ENCODE measurements at places on chromosomes 13 and 19.

DNA sequence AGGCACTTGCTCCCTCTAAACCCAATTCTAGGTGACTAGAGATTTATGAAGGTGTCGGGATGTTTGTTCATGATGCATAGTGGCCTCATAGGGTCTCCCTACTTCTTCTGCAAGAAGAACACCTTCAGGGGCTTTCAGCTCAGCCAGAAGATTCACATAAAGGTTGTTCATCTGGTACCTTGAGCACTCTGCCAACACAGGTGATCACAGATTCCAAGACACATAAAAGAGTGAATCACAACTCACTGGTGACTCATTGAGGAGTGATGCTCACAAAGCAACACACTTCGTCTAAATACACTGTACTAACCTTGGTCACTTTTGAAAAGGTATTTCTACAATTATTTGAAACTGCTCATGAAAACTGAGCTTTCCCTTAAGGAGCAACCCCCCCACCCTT lies 6.8 kb upstream of the ZNF324 start:
- DNase-seq, result no peak

DNA sequence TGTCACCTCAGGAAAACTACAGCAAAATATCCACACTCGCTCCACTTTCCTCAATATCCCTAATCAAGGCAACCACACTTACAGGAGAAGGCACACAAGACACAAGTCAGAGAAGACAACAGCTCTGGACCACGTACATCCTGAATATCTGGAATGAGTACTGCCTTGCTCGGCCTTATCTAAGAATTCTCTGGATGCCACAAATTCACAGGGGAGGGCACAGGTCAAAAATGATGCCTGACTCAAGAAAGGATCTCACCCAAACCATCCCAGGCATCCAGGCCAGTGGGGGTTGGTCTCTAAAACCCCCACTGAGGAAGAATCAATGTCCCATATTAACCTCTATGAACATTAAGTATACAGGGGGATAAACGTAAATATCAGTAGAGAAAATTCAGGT lies 29.9 kb downstream of the ATP7B start:
- no peak for DNase-seq

GRCh38 chr13:23828086-23828485 lies 61.1 kb downstream of the MIPEP start:
- no peak for DNase-seq

DNA sequence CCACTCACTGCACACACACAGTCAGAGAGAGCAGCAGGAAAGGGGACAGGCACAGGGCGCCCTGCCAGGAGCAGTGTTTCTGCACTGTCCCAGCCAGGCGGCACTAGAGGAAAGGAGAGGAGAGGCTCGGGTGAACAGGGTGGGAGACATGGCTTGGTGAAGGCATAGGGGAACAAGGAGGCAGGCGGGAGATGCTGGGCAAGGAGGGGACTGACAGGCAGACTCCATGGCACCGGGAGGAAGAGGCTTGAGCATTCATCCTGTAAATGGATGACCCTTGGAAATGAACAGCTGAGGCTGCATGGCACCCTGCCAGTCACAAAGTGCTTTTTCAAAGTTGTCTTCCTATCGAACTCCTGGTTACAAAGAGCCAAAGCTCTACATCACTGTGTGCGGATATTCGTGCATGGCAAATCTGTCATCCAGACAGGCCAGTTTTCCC lies 22.4 kb downstream of the MED26 start:
- peak; percentile 78 for DNase-seq

DNA sequence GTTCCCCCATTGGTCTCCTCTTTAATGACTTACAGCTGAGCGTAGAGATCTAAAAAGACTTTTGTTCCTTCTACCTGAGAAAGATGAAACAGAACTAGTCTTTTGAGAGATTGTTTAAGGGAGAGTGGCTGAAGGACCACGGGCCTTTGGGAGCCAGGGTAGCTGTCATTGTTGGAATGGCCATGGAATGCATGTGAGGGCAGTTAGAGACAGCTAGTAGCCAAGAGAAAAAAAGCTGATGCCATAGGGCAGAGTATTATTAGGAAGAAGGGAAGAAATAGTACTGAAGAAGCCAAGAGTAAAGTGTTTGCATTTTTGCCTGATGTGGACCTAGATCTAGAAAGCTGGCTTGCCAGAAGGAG lies 5.6 kb downstream of the ZNF507 start:
- no peak for DNase-seq

- DNase-seq, result no peak
Observed at GRCh38 chr13:81446441-81446840, 1105.5 kb upstream of the SPRY2 start.

GRCh38 chr13:47835470-47836228 lies 165.4 kb downstream of the SUCLA2 start:
- DNase-seq, result no peak

DNA sequence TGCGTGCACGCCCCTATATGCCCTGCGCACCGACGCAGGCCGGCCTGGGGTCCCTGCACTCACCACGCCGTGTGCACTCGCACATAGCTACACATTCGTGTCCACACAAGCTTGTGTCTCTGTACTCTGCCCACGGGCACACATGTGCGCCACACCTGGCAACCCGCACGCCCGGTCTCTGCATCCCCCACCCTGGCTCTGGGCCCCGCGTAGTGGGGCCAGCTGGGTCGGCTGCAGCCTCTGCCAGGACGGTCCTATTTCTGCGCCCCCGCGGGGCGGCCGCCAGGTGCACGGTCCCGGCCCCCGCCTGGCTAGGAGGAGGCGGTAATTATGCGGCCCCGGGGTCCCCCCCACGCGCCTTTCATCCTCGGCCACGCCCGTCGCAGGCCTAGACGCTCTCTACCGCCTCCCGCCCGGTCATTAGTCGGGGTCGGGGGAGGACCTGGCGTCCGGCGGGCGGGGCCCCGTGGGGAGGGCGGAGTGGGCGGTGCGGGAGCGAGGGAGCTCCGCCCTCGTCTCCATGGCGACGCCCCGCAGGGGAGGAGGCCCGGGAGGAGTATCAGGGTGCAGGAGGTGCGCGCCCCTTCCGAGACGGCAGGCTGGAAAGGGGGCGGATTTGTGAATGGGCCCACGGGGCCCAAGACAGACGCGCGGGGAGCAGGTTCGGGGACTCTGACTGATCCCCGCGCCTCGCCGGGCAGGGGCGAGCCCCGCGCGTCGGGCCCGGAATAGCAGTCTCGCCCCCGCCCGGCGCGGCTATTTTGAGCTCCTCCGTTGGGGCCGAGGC lies 2.8 kb upstream of the CIRBP start:
- DNase-seq, result no peak

DNA sequence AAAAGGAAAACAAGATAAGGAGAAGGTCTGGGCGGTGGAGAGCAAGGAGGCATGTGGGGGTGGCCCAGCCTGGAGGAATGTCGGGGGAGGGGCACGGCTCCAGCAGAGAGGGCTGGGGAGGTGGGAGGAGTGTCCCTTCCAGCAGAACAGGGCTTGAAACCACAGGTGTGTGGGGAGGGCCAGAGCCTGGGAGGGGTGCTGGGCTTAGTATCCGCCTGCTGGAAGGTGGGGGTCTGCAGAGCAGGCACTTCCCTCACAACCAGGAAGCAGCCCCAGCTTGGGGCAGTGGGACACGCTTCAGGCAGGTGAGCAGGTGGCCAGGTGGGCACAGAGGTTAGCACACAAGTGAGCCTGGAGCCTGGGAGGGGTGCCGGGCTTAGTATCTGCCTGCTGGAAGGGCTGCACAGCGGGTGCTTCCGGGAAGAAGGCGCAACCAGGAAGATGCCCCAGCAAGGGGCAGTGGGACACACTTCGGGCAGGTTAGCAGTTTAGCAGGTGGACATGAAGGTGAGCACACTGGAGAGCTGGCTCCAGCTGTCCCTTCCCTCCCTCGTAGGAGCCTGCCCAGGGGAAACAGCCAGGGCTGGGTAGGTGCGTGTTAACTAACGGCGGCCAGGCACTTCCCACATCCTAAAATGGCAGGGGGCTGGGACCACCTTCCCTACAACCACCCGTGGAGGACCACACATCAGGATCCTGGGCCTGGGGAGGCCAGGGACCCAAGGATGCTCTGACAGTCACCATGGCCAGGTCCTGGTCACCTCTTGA lies 3.0 kb downstream of the GAS6 start:
- DNase-seq, result no peak

DNA sequence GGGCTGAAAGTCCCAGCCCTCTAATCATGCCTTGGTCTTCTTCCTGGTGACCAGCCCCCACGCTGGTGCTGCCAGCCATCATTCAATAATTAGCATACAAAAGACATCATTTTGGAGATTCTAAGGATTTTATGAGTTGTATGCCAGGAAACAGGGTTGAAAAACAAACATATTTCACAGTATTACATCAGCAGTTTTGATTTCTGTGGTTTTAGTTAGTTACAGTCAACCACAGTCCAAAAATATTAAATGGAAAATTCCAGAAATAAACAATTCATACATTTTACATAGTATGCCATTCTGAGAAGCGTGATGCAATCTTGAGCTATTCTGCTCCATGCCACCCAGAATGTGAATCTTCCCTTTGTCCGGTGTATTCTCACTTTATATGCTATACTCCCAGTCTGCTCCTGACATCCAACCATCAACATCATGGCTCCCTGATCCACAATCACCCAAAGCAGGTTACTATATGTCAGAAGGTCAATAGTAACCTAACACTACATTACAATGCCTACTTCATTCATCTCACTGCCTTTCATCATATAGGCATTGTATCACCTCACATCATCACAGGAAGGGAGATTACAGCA lies 49.2 kb downstream of the STOML3 start:
- no peak for DNase-seq

DNA sequence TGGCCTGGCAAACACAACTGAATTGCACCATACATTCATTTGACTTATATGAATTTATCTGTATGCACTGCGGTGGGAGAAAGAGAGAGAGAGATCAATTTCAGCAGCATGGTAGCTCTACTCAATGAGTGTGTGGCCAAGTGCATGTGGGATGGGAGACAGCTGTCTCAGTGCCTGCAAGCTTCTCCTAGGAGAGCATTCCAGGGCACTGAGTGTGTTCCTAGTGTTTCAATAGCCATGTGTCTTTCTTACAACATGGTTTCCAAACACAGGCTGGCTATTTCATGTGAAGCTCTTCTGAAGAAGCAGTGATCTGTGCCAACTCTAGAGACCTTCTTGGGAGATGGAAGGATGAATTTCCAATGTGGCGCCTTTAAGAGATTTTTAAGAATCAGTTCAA lies 43.5 kb downstream of the NEK5 start:
- DNase-seq, result no peak

- DNase-seq, result no peak
Observed at GRCh38 chr19:28463493-28464053, 749.4 kb downstream of the UQCRFS1 start.

GRCh38 chr19:12828494-12828893 lies 5.9 kb downstream of the RTBDN start:
- no peak for DNase-seq

DNA sequence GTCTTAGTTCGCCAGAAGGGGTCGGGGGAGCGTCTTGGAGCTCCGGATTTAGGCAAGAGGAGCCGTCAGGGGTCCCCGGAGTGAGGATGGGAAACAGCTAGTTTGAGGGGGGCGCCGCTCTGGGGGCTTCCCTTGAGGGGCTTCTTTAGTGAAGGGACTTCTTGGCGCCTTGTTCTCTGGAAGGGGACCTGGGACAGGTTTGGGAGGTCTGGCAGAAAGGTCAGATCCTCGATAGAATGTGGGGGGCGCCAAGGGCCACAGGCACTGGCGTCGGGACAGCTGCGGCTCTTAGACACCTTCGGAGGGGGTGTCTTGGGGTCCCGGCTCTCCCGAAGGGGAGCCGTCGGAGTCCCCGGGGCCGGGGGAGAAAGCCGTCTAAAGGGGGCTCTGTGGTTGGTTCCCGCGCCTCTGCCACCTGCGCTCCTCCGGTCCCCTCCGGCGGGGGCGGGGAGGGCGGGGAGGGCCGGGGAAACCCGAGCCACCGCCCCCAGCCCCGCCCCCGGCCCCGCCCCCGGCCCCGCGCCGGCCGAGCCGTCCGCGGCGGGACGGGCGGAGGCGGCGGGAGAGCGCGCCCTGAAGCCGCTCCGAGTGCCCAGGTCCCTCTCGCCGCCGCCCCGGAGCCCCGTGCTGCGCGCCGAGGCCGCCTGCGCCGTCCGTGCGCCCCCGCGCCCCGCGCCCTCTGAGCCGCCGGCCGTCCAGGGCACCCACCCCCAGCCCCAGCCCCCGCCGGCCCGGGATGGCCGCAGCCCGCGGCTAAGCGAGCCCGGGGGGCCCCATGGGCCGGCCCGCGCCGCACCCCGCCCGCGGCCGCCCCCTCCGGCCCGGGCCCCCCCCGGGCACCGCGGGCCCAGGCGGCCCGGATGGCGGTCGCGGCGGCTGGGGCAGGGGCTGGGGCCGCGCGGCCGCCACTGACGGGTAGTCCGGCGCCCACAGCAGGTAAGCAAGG lies at the start of gene NRTN:
NRTN (plus strand) TSS at position 552 of the 946 bp plus-strand sequence. CDS start 19,099 bp downstream, outside the sequence.
- DNase-seq, result no peak

DNA sequence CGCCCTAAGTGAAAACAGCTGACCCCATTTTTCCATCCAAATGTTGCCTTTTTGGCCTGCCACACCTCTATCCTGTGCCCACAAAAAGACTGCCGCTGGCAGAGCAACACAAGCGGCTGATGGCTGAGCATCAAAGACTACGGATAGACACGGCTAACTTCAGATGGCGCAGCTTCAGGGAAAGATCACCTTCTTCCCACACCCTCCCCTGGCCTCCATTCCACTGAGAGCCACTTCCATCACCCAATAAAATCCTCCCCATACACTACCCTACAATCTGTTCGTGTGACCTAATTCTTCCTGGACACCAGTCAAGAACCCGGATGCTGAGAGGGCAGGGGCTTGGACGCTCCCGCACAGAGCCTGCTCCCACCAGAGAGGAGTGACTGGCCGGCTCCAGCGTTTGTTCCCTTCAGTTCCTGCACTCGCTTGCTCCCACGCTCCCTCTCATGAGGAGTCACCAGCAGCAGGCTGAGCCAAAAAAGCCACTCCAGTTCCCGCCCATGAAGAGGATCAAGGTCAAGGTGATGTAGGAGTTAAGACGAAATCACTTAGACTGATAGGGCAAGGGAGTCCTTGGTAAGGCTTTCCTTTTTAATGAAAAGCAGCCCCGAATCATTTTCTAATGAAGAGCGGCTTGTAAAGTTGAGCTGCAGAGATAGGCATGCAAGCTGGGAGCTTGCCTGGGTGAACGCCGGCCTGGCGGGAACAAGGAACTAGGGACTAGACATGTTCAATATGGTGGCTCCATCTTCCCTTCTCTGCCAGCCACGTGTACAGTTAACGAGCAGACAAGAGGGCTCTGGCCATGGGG lies 35.7 kb downstream of the TSKS start:
- no peak for DNase-seq

GRCh38 chr13:20431080-20431479 lies 94.6 kb downstream of the CRYL1 start:
- DNase-seq, result no peak

GRCh38 chr19:20503476-20503875 lies 62.1 kb downstream of the ZNF737 start:
- no peak for DNase-seq

DNA sequence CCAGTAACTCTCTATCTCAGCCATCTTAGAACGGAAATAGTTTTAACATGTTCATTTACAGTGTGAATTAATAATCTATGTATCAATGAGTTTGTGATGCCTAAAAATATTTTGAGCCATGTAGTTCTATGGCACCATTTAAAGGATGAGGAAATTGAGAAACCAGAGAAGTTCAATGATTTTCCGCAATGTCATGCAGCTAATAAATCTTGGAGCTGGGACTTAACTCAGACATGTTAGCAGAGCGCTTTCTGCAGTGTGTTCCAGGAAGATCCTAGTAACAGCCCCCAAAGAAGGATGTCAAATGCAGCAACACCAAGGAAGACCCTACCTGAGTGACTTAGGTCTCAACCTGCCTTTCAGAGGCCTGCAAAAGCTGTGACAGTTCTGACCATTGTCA lies 99.3 kb upstream of the RAP2A start:
- no peak for DNase-seq
